Dermis microvascular lymphatic vessel endothelial cell (primary cell): ENCODE measurements at places on chromosomes 6 and 20. TPM values are rescaled to one million over a fixed set of nuclear protein-coding genes. Genes with fewer than 3 reads are reported as not detected.

HDGFL1 gene
- total RNA-seq, result not detected in 2 replicates

LINC00237 gene
- total RNA-seq, result under 0.01 TPM in 1 of 2 replicates, not detected in the other

DNA sequence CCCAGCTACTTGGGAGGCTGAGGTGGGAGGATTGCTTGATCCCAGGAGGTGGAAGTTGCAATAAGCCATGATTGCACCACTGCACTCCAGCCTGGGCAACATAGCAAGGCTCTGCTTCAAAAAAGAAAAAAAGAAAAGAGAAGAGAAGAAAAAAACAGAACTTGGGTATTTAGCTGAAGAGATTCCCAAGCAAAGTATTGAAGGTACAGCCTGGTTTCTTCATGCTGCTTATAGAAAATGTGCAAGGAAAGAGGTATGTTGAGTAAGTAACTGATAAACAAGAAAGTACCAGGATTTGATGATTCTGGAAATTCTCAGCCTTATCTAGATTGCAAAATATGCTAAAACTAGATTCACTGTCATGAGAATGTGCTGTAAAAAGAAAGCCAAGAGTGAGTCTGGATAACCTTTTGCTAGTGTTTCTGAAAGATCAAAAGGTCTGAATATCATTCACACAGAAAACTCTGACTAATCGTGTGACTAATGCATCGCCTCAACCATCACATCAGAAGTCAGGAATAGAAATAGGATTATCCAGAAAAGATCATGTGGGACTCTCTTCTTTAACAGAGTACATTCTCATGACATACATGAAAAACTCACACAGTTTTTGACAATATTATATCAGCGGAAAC is 32.4 kb upstream of the NOP56 start:
- DNase-seq, result no peak

TINAG gene
- total RNA-seq, result not detected in 2 replicates

DNA sequence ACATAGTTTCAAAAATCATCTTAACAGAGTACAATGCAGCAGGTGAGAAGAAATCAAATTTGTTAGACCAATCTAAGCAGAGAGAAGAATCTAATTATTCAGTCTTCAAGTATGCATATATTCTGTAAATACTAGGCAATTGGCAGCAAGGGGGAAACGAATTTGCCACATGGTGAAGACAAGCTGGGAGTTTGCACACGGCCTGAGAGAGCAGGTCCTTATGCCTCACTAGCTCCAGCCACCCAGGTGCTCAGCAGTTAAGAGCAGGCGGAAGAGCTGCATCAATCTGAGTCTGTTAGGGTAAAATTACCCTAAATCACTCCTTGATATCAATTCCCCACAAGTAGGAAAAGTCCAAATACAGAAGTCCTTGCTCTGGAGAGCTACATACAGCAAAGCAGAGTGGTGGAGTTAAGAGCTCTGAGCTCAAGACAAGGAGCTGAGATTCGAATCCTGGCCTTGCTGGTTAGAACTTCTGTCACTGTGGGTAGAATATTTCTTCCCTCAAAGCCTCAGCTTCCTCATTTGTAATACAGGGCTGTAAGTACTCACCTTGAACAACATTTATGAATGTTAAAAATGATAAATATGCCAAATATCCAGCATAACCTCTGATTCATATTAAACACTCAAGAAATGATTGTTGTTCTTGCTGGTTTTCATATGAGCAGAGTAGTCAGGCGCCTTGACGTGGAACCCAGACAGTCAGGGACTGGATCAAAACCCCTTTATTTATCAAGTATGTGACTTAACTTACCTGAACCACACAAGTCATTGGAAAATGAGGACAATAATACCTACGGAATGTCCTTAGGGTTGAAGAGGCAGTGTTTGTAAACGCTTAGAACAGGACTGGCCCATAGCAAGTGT is 444.2 kb downstream of the CDH26 start:
- DNase-seq, result no peak

GRCh38 chr6:26234421-26235301 is 130.3 kb upstream of the BTN3A2 start:
- DNase-seq, result no peak

- no peak for DNase-seq
These were observed 65.6 kb upstream of the KIF13A start for GRCh38 chr6:18053078-18053477.
